ENCODE measurements at places on chromosomes 7 and 10.

DNA sequence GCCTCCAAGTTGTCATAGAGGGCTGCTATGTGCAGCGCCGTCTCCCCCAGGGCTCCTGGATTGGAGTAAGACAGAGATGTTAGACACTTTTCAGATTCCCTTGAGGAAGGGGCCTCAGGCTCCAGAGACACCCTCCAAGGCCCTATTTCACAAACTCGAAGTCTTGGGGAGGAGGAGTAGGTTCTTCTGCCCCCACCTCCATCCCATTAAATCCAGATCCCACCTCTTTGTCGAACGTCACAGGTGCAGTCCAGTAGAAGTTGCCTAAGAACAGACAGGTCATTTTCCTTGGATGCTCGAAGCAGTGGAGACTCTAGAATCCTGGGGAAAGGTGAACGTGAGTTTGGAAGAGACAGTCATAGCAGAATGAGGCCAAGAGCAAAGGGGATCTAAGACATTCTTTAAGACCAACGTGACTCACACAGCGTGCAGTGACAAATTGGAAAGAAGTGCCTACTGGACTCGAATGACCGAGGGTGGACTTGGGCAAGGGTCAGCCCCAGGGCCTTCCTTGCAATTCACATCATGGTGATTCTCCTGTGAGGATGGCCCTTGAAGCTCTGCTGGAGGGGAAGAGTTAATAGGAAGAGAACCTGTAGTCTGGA, 3.3 kb downstream of the TRPV5 start:
- no peak for DNase-seq

- no peak for DNase-seq
These were observed 77.4 kb downstream of the DLG5 start for GRCh38 chr10:77849039-77849664.

DNA sequence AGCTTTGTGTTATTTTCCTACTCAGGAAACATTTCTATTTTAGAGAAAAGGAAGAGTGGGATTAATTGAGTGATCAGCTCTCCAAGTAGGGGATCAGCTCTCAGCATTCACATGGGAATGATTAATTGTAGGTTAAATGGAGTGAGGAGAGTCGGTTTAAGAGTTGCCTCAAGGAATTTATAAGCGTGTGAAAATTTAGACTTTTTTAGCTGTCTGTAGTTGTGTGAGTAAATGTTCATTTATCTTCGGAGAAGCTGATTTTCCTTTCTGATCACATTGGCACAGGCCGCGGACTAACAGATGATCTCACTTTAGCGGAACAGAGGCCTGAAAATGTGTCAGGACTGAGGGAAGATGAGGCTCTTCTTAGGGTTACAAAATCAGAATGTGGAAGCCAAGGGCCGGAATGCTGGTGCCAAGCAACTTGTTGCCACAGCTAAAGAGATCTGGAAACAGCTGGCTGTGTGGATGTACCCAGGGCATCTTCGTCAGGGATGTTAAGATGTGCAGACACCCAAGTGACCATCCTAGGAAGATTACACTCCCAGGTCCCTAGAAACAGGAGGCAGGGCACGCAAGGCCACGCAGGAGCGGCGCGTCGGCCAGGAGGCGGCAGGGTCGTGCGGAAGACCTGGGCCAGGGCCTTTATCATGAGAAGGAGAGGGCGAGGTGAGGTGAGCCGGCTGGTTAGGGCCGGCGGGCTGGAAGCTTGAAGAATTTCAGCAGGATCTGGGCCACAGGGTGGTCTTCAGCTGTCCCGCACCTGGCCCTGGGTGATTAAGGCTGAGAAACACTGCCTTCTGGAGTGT, 35.1 kb upstream of the TTYH3 start:
- no peak for DNase-seq

GRCh38 chr7:1854866-1855724, 185.0 kb downstream of the ELFN1 start:
- no peak for DNase-seq

DNA sequence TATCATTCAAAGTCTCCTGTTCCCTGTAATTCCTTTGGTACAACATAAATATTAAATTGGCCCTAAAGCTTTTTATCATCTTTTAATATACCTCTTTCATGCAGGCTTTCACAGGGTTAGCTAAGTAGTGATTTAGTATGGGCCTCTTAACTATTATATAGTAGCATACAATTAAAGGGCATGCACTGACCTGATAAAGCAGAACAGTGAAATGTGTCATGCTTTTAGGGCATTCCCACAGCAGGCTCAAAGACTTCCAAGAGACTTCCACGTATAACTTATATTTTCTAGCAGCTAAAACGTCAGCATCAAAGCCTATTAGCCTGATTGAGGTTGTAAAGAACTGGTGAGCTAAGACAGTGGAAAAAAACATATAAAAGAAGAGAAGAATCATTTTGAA, 35.3 kb downstream of the SAMD8 start:
- no peak for DNase-seq

DNA sequence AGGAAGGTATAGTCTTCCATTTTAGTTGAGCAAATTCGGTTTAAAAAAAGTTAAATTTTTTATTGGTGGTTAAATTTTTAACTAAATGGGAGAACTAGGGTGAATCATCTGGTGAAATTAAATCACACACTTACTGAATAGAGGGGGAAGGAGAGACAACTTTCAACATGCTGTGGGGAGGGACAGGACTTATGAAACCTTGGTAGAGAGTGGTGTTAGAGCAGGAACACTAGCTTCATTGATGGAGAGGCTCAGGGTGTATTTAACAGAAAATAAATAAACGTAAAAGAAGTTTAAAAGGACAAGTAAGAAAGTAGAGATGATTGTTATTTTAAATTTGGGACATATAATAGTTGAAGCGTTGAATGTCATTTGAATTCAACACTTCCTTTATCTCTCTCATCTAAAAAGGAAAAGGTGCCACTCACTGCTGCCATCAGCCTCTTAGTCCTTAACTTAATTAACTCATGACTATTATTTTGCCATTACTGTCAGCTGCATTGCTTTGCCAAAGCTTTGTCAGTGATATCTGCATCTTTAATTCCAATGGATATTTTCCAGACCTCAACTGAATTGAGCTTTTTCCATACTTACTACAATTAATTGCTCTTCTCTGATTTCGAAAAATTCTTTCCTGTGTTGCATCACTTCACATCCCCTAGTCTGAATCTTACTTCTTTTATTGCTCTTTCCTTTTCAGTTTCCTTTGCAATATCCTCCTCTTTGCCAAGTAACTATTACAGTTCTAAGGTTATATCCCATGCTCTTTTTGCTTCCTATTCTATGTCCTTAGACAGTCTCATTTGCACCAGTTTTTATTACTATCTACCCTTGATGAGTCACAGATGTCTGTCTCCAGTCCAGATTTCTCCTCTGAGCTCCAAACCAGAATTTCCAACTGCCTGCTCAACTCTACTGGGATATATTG, 71.7 kb downstream of the GNAT3 start:
- DNase-seq: no peak

DNA sequence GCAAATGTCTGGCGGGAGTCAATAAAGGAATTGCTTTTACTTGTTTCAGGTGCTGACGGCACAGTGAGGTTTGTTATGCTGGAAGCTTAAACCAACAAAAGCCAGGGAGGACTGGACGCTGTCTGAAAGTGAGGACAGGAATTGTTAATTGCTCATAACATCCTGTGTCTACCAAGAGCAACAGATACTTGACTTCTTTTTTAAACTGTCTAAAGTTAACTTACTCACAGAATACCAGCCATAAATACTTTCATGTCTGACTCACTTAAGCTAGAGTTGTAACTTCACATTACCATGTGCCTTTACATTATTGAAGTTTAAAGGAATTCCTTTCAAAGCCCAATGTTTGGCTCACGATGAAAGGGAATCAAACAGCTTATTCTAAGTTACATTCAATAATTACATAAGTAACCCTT, 252.7 kb upstream of the SHH start:
- no peak for DNase-seq

GRCh38 chr10:120931999-120932398, 80.8 kb downstream of the WDR11 start:
- no peak for DNase-seq

DNA sequence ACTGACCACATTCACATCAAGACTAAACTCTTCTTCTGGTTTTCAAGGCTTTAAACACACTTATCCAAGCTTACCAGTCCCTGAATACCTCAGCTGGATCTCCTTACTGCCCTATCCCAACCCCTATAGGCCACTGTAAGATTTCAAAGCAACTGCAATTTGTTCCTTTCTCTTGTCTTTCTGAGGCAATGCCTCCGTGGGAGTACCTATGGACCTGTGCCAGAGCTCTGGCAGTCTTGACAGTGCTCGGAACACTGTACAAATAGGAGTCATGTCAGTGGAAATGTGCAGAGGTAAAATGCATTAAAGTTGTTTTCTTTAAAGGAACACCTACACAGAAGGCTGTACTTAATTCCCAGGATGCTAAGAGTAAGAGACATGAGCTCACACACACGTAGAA, 124.7 kb downstream of the CNOT4 start:
- no peak for DNase-seq

DNA sequence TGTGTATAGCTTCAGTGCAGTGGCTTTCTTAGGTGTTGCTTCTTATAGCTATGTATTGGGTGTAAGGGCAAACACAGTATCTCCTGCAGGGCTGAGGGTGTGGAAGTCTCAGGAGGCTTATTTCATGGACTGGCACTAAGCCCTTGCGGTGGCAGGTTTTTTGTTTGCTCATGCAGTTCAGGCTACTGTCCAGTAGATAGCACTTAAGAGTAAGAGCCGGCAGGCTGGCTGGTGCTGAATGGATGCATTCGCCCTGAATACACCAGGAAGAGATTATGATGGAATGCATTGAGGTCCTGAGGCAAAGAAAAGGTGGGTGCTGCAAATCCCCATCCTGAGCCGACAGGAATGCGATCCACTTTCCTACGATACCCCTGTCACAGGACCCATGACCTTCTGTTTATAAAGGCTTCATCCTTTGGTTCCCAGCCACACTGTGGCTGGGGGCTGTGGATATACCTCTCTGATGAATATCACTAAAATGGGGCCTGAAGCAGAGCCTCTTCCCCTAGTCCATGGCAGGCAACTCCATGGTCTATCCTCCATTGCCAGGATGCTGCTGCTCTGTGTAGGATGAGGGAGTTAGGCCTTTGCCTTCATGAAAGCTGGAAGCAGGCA, 44.9 kb downstream of the ANXA8 start:
- no peak for DNase-seq

DNA sequence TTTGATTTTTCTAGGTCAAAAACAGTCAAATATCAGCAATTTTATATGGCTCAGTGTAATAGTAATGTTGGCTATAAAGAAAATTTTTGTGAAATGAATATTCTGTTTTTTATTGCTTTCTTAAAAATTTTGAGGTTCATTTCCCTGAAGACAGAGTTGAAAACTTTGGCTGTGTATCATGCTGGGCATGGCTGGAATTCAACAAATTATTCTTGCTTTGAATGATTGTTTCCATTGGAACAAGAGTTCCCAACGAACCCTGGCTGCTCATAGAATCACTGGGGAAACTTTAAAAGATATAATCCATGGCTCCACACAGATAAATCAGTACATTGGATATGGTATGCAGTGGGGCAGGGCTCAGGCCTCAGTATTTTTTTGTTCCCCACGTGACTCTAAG, 118.6 kb downstream of the PLCE1 start:
- DNase-seq: no peak

- DNase-seq: no peak
These were observed 6.2 kb upstream of the ADAM8 start for GRCh38 chr10:133282846-133283390.

DNA sequence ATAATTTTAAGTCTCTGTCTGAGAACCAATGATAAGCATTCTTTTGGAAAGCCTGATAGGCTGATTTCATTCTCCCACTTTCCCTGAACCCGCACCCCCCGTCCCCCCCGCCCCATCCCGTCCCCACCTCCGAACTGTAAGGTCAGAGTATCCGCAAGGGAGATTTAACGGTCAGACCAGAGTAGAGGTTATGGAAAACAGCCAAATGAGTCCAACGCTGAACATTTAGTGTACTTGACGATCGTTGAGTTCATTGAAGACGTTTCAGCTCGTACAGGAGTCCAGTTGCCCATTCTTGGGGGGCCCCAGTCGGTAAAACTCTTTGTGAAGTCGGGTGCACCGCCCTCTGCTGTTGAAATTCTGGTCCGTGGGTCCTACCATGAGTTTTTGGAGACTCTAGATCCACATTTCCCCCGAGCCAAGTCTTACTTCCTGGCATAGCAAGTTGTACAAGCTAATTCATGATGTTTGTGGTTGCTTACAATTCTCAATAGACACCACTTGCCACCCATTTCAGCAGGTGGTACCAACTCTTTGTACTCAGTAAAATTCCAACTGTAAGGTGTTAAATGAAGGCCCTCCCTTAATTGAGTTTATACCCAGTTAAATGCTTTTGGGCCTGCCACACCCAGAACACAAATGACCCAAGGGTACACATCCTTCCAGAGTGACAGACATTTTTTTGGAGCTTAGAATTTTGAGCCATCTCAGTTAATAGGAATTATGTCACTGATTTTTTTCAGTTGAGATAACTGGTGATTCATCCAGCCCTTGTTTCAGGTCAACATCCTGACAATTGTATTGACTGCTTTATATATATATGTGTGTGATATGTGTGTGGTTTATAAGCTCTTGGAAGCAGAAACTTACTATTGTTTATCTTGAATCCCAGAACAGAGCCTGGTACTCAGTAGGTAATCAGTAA, 1.2 kb downstream of the MARCHF5 start:
- DNase-seq: peak; percentile 25

- no peak for DNase-seq
These were observed 825 bp downstream of the TMEM176A start for GRCh38 chr7:150801242-150801945.

DNA sequence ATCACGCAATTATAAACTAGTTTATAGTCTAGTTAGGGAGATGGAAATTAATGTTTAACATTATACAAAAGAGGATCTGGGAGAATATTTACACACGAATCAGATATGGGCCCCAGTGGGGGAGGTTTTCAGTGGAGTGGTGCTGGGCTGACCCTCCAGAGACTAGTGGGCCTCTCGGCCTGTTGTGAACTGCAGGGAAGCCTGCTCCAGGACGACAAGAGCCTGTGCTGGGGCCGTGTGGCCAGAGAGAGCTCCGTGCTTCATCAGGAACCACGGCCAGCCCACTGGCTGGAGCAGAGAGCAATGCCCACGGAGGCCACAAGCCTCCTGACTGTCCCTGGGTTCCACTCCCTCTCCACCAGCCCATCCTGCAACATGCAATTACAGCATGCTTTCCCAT, 11.3 kb upstream of the ESYT2 start:
- DNase-seq: no peak

All from immature natural killer cell (primary cell).